ENCODE measurements at places on chromosomes 4 and X. TPM values are rescaled to one million over a fixed set of nuclear protein-coding genes. Genes with fewer than 3 reads are reported as not detected.

MAMLD1 gene
- 1.8 TPM for total RNA-seq

DNA sequence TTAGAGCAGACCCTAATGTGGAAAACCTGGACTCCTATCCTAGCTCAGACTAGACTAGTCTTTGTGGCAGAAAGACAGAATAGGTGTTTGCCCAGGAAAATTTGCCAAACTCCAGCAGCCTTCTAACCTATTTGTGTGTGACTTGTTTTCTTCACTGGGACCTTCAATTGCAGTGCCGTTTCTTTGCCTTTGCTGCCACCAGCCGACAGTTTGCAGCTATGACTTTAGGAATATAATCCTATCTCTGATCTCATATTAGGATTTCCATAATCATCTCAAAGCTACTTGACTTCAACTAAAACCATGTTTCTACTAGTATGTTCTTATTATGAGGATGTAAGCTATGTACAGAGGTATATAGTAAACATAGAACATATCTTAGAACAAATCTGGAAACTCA, 60.2 kb upstream of the PGAM4 start:
- peak; percentile 58 for DNase-seq
- no peak overlapping the region for H3K4me3 ChIP-seq
- H3K36me3 ChIP-seq, result no peaks in the 10 kb centered on the region
- no peaks in the 10 kb centered on the region for H3K4me1 ChIP-seq
- no peak overlapping the region for H3K27ac ChIP-seq

PAK3 gene
- total RNA-seq, result 0.29 TPM

IQCM gene
- total RNA-seq, result not detected

GRCh38 chr4:38605181-38605752, 58.7 kb upstream of the KLF3 start:
- H3K27ac ChIP-seq, result peak overlapping the region; percentile 10
- H3K4me3 ChIP-seq, result no peak overlapping the region
- peaks cover 39% of the 10 kb centered on the region for H3K4me1 ChIP-seq
- no peaks in the 10 kb centered on the region for H3K36me3 ChIP-seq

Measured in stomach (tissue), 19 donors.